HS-5 (cell line): ENCODE measurements at places on chromosomes 5 and 9.

GRCh38 chr5:80177236-80177635, 78.6 kb downstream of the SERINC5 start:
- DNase-seq, result no peak

GRCh38 chr9:121545875-121546423, 46.3 kb upstream of the GGTA1 start:
- DNase-seq, result peak; percentile 67

DNA sequence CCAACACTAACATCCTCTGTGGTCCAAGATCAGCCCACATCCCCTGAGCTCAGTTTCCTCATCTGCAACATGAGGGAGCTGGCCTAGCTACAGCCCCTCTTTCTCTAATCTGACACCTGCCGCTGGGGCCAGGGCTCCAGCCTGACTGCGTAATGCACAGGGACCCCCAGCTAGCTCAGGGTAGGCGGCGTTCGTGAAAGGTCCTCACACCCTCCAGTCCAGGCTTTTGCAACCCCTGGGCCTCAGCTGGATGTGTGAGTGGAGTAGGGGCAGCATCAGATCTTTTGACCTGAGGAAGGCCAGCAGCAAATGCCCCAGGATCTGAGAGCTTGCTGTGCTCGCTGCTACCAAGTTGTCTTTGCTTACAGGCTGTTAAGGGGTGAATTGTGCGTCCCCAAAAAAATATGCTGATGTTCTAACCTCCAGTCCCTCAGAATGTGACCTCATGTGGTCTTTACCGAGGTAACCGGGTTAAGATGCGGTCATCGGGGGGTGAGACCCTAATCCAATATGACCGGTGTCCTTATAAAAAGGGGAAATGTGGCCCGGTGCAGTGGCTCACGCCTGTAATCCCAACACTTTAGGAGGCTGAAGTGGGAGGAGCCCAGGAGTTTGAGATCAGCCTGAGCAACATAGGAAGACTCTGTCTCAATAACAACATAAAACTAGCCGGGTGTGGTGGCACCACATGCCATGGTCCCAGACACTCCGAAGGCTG, 47.8 kb downstream of the PLPP7 start:
- DNase-seq, result no peak

DNA sequence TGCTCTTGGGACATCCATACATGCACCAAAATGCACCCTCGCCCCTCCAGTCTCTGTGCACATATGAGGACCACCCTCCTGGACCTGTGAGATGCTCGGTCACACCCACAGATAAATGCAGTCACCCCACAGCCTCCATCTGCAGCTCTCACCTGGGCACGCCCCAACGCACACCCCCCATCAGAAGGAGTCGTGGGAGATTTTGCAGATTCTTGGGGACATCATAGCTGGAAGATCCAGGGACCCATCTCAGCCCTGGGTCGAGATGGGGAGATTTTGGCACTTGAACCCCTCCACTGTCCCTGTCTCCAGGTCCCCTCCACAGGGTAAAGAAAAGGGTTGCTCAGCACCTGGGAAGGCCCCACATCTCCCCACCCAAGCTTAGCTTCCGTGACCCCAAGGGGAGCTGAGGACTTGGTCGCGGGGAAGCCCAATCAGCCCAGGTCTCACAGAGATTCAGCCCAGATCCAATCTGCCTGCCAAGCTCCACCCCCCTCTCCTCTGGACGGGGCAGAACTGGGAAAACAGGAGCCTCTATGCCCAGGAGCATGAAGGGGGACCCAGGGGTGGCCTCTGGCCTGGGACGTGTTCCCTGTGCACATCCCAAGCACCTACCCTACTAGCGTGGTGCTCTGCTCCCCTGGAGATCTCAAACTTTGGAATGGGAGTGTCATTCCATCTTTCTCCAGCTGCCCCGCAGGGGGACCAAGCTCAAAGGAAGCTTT, 89.2 kb upstream of the LMX1B start:
- no peak for DNase-seq

GRCh38 chr5:119290607-119291006, 65.2 kb upstream of the TNFAIP8 start:
- DNase-seq, result no peak

DNA sequence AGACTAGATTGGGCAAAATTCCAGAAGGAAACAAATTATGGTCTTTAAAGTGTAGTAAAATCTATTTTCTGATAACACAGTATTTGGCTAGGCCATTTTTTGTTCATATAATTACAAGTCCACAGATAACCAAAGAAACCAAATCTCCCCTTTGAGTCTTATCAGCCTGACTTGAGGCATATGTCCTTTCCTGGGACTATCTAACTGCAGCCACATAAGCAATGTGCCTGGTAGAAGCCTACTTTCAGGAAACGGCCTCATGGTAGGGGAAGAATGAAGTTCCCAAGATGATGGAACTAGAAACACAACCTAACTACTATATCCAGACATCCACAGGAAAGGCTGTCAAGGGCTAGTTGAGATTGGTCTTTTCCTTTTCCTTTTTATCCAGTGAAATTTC, 130.0 kb downstream of the PIK3R1 start:
- DNase-seq, result no peak

DNA sequence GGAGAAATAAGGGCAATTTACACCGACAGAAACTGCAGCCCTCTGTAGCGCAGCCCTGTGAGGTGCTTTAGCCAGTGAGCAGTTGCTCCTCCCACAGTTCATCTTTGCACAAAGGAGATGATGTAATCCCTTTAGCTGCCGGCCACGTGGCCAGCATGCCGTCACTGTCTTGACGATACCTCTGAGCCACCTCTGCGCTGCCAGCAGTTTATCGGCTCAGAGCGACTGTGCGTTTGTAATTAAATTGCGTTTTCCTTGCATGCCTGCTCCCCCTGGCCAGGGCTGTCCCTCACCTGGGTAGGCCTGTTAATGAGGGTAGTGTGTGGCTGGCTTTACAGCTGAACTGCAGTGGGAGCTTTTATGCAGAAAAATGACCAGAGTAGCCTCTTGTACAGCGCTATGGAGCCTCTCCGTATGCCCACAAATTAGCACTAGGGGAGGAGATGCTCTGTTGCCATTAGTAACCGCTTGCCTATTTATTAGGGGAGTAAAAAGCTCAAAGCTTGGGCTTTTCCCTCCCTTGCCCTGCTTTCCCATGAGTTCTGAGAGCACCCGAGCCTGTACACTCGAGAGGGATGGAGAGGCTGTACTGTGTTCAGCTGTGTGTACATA, 107.0 kb downstream of the TRIO start:
- peak; percentile 70 for DNase-seq

GRCh38 chr9:93479726-93480125, 26.3 kb upstream of the FAM120AOS start:
- DNase-seq, result no peak

DNA sequence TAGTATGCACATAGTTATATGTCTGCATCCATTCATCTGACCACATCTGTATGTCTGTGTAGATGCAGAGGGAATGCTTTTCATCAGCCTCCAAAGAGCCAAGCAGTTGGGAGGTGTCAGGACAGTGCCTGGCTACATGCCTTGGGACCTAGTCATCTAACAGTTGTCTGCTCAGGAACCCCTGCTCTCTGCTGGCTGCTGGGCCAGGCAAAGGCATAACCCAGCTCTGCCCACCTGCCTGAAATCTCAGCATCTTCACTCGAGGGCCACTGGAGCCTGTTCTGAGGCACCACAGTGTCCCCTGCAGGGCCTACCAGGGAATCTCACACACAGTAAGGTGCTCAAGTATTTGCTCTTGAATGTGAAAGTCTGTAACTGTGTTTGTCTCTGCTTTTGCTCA, 3.7 kb downstream of the C9orf50 start:
- DNase-seq, result peak; percentile 68
